ENCODE measurements at places on chromosomes 7 and 10.

GRCh38 chr10:20809631-20810030, 87.5 kb downstream of the NEBL start:
- DNase-seq, result no peak

GRCh38 chr10:100551196-100551595, 15.5 kb downstream of the HIF1AN start:
- no peak for DNase-seq

- no peak for DNase-seq
Measured at GRCh38 chr7:90726623-90727022, 130.5 kb downstream of the CDK14 start.

DNA sequence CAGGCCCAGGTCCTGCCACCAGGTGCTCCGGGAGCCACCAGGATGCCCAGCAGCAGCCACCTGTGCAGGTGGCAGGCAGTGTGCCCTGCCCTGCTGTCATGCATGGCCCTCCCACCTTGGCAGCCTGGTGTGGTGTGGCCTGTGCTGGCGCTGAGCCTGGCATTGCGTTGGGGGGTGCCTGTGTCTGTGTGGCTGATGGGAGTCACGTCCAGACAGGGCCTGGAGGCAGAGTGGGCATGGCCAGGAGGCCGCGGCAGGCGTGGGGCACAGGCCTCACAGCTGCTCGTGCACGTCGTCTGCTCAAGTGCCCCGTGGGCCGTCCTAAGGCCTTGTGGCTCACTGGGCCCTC, 8.7 kb downstream of the TTYH3 start:
- DNase-seq, result no peak

DNA sequence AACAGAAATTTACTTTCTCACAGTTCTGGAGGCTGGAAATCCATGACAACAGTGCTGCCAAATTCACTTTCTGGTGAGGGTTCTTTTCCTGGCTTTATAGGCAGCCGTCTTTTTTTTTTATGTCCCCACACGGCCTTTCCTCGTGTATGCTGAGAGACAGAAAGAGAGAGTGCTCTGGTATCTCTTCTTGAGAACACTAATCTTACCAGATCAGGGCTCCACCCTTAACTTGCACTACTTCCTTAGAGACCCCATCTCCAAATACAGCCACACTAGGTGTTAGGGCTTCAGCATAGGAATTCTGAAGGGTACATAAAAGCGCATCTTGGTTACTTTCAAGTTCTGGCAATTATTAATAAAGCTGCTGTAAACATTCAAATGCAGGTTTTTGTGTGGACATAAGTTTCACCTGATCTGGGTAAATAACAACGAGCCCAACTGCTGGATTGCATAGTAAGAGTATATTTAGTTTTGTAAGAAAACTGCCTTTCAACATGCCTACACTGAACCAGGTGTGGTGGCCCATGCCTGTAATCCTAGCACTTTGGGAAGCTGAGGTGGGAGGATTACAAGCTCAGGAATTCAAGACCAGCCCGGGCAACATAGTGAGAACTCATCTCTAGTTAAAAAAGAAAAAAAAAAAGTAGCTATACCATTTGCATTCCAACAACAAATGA, 8.2 kb upstream of the C1GALT1 start:
- no peak for DNase-seq

GRCh38 chr10:132460691-132461090, 63.7 kb downstream of the PWWP2B start:
- DNase-seq, result no peak

DNA sequence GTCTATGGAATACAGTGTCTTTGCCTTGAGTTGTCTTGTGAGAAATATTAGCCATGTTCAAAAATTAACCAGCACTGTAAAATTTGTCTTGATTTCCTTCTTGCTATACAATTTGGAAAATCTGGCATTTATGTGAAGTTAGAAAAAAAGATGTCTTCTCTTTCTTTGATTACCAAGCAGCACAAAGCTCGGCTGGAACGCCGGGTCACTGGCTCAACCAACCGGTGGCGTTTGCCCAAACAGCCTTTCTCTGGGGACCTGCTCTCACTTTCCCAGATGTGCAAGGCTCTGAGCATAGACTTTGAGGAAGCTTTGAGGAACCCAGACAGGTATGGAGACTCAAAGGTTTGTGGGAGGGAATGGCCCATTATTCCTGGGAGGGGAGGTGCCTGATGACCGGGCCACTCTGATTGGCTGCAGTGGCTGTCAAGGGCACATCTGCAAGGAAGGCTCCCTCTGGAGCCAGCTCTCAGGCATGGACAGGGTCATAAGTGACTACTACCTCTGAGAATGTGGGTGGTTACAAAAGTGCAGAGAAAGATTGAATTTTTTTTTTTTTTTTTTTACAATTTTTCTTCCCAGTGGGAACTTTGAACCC, 5.6 kb downstream of the BTBD16 start:
- no peak for DNase-seq

- DNase-seq, result no peak
Measured at GRCh38 chr10:14356921-14357320, 26.2 kb upstream of the FRMD4A start.

- DNase-seq, result no peak
Measured at GRCh38 chr7:83014546-83014945, 148.1 kb downstream of the PCLO start.

DNA sequence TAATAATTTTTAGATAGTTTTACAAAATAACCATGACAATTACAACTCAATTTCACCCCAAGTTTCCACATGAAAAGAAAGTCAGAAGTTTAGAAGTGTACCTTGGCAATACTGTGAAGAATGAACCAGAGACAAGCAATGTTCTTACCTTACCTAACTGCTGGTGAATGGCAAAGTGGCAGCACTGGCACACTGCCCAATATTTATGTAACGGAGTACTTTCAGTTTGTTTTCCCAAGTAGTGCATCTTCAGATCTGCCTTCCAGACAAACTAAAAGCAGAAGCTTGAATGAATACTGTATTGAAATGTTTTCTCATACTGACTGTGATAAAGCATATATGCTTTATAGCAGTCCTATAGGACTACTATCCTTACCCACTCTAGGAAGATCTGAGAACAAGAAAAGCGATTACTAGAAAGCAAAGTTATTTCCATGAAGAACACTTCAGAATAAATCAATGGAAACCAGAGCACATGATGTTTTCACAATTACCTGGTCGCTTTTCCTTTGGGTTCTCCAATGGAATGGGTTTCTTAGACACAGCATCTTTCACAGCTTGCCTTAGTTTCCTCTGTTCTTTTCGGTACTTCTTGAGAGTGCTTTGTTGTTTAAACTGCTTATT, 1.5 kb downstream of the NOC3L start:
- no peak for DNase-seq

DNA sequence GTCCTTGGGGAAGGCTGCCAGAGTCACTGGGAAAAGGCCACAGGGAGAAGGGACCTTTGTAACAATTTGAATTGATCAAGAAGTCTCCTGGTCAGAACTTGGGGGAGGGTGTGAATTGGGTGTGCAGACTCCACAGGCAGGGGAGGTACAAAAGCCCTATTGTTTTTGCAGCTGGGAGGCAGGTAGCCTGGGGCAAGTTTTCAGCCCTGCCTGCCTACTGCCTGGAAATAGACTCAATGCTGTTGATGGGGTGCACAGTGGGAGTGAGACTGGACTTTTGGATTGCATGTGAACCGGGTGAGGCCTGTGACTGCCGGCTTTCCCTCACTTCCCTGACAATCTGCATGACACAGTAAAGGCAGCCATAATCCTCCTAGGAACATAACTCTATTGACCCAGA, 947.0 kb downstream of the REEP3 start:
- DNase-seq, result no peak

- DNase-seq, result no peak
Measured at GRCh38 chr7:131359136-131359776, 31.6 kb downstream of the MKLN1 start.
